ENCODE measurements at places on chromosomes 4 and X.

DNA sequence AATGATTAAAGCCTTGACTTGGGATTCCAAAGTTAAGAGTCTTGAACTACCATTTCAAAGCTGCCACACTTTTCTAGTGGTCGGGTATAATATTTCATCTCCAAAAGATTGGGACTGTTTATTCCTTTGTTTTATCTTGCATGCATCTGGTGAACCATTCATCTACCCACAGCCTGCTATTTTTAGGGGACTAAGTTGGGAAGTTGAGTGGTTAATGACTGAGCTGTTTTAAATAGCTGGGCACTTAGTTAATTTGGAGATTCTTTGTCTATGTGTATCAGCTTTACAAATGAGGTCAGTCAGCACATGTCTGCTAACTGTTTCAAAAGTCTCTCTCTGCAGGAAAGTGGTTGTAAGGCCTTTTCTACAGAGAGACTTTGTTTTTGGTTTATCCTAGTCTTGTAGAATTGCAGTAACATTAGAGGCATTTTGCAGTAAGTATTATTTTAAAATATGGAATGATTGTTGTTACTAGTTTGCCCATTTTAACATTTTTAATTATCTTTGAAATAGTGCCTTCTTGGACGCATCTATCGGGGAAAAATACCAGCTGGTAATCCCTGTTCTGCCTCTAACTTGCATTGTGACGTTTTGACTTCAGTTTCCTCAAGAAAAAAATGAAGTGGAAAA, 8.2 kb downstream of the BMP2K start:
- no peak for DNase-seq

DNA sequence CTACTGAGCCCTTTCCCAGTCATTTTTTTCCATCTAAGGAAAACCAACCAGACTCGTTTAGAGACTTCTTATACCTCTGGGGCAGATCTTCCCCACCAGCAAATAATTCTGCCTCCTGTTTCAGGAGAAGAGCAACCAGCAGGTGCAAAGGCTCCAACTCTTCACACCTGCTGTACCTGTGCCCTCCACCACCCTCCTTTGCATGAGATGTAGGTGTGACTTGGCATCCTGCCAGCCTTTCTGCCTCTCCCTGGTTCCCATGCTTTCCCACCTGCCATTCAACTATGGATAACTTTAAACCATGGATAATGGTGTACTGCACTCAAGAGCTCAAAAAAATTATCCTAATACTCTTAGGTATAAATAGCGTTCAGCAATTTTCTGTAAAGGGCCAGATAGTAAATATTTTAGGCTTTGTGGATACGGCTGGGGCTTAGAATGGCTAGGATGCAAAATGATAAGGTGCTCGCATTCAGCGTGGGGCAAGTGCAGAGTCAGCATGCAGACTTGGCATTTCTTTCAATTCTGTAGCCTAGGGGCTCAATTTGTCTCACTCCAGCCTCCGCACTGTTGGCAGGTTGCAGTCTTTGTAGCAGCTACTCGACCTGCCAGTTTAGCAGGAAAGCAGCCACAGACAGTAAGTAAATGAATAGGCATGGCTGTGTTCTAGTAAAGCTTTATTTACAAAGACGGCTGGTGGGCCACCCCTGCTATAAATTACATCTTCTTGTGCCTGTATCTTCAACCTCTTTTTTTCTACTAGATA, 79.8 kb downstream of the HCCS start:
- DNase-seq: no peak

- no peak for DNase-seq
Measured at GRCh38 chr4:127250577-127250976, 382.2 kb upstream of the INTU start.

- no peak for DNase-seq
Measured at GRCh38 chr4:73868206-73869129, 725 bp upstream of the CXCL1 start.

DNA sequence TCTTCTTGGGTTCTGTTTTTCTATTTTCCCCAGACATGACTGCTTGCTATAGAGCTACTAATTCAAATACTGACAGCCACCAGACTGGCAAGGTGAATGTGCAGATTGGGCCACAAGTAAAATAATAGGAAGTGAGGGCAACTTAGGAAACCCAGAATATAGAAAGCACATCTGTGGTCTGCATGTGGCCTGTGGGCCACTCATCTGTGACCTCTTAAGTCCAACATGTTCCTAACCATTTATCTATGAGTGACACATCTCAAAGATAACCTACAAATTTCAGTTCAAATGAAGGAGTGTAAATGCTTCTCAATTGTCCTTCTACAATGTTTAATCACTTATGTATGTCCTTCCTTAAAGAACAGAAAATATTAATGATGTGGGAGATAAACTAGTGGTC, 128.9 kb downstream of the REELD1 start:
- DNase-seq: no peak

DNA sequence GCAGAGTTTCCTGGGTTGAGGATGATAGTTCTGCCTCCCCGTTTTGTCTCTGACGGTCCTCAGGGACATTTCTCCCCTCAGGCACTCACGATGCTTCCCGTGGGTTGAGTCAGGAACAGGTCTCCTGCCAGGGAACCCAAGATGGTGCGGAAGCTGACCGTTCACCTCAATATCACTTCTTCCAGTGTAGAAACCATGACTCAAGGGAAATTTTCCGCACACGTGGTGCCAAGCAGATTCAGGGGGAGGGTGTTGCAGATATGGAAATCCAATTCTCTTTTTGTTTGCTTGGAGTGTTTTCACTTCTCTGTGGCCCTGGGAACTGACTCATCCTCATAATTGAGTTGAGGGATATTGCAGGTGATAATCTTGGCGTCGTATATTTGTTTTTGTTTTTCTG, 46.7 kb downstream of the CXorf49B start:
- DNase-seq: no peak

DNA sequence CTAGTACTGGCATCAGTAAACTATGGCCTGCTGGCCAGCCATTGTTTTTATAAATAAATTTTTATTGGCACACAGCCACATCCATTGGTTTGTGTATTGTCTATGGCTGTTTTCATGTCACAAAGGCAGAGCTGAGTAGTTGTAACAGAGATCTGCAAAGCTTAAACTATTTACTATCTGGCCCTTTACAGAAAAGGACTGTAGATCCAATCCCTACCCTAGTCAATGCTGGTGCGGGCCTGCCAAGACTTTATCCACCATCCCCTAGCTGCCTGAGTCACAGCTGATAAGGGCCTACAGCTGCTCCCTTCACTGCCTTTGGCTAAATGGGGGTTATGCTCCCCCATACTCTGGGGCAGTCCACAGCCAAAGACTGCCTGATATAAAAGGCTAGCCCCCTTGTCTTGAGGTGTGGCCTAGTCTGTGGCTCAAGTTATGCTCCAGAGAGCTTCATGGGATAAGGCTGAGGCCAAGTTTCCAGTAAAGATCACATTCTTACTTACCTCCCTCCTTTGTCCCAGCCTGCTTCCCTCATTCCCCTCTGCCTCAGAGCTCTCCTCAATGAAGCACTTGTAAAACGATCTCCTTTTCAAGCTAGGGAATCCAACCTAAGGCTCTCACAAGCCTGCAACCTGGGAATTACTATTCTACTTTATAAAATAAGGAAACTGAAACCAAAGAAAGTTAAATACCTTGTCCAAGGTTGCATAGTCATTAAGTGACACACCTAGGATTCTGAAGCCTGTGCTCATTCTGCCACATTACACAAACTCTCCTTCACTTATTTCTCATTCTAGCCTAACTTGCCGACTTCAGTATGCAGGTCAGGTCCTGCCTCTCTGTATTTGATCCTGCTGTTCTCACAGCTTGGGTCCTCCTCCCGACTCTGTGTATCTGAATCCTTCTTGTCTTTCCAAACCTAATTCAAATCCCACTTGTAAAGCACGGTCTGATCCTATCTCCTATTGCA, 20.7 kb downstream of the ACE2 start:
- DNase-seq: no peak

GRCh38 chrX:136318156-136318555, 17.4 kb downstream of the ADGRG4 start:
- DNase-seq: no peak

DNA sequence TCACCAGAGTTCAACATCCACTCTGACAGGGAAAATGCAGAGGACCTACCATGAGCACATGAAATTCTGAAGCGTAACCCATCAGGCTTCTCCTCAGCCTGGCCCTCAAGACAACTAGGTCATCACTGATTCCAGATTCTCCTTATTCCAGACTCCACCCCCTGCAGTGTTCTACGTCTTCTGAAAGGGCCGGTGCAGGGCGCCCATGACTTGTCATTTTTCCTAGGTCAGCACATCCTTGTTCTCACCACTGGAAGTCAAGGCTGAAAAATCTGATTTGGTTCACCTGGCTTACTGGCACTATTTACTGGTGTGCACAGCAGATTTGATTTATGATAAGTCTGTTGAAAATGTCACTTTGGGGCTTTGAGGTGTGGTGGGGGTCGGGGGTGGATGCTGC, 140.9 kb upstream of the KLF3 start:
- DNase-seq: no peak

DNA sequence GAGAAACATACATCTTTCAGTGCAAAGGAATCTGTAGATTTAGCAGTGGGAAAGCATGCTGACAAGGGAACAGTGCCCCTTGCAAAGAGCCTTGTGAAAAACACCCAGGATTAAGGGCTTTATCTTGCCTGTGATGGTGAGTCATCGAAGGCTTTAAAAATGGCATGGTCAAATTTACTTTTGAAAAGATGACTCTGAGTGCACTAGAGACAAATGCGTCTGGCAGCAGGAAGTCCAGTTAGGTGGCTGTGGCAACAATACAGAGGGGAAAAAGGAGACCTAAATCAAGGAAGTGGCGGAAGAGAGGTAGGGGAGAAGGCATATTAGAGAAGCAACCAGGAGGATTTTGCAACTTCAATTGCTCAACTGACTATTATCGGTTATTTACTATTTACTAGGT, 472.6 kb upstream of the CPEB2 start:
- DNase-seq: no peak

DNA sequence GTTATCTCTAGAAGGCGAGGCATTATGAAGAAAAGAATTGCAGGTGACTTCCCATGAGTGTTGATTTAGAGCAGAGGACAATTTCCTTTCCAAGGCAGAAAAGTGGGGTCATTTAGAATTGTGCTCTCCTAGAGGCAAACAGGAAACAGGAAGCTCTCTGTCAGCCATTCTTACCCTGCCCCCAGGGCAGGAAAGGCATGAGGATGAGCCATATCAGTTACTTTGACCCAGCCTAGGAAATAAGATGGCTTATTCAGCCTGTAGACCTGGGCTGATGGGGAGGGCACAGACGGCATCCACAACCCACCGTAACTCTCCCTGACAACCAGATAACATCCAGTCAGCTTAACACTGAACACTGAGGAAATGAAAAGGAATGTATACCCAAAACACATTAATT, 88.8 kb upstream of the KDR start:
- no peak for DNase-seq

- DNase-seq: no peak
Measured at GRCh38 chrX:64395568-64395929, 297 bp upstream of the MTMR8 start.

DNA sequence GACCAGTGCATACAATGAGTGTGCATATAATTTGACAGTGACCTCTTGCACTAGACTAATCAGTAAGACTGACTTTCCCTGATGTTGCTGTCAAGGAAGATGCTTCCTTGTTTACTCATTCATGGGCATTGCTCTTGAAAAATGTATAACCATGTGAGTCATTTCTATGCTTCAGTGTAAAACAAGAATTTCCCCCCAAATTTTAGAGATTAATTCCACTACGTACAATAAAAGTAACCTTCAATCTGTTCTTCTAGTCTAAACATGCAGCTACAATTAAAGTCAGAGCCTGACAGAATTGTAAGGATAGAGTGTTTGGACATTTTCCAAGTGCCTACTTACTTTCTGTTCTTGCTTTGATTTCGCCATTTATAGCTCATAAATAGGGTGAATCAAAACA, 935.7 kb downstream of the RAPGEF2 start:
- DNase-seq: no peak

GRCh38 chrX:7635604-7636003, 207.4 kb upstream of the VCX start:
- no peak for DNase-seq

- no peak for DNase-seq
Measured at GRCh38 chrX:69068301-69069085, 96.8 kb downstream of the PJA1 start.

DNA sequence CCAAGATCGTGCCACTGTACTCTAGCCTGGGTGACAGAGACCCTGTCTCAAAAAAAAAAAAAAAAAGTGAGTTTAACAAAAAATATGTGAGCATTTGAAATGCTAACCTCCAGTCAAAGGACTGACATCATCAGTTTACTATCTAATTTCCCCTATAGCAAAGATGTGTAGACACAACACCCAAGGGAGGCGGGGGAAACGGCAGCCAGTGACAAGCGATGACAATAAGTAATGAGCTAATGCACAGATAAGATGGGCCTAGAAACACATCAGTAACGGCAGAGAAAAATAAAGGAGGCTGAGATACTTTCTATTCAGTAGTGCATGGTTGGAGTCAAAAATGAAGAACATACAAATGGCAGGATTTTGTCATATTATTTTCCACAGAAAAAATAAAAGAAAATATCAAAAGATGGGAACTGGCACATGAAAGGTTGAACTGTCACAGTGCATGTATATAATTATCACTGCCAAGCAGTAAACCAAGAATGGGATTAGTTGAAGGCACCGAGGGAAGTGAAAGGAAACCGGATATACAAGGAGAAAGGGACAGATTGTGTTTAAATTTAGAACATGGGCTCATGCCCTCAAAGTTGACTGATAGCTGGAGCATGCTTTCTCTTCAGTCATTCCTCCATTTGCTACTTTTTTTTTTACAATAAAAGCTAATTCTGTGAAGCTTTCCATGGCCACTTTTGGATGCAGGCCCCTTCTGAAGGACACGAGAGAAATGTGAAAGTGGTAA, 41.8 kb downstream of the IGFBP7 start:
- DNase-seq: no peak

- no peak for DNase-seq
Measured at GRCh38 chr4:140904904-140905303, 148.7 kb upstream of the TBC1D9 start.

GRCh38 chrX:45070116-45071007, 130.3 kb downstream of the DIPK2B start:
- peak; percentile 29 for DNase-seq

- peak; percentile 22 for DNase-seq
Measured at GRCh38 chr4:47010912-47011446, 17.6 kb upstream of the GABRA4 start.

- peak; percentile 9 for DNase-seq
Measured at GRCh38 chr4:168199260-168199957, 107.1 kb downstream of the ANXA10 start.

- no peak for DNase-seq
Measured at GRCh38 chr4:11183356-11183740, 245.3 kb downstream of the HS3ST1 start.

GRCh38 chr4:69764311-69764710, 3.9 kb upstream of the SULT1B1 start:
- DNase-seq: no peak

Data from activated CD4-positive, alpha-beta T cell treated with anti-CD3 and anti-CD28 coated beads, Interleukin-2, amount 10 ng/mL, durations not matched to agents 7 days and 5 days (primary cell).